ENCODE measurements at places on chromosomes 2 and 18.
A peak's percentile ranks its signal among the peaks of the same experiment; 100 is the strongest.

- no peak for DNase-seq
Observed at GRCh38 chr18:55018602-55019001, 59.3 kb upstream of the CCDC68 start.

- no peak for DNase-seq
Observed at GRCh38 chr2:109168086-109168485, 39.1 kb downstream of the SH3RF3 start.

- DNase-seq: no peak
Observed at GRCh38 chr18:12786669-12787068, 83.8 kb downstream of the PSMG2 start.

DNA sequence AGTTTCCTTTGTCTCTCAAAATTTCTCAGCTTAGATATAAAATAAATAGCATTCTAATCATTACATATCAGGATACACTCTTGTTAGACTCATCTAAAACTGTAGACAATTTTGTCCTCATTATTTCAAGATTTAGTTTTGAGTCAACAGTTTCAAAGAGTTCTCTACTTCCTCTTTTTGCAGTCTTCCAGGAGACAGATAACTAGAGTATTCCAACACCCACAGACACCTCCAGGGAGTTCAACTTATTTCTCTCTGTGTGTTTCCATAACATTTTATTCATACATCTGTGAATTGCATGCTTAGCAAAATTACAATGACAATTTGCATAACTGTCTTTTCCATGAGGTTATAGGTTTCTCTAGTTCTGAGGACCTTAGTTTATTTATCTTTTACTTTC, 166.6 kb upstream of the HNMT start:
- DNase-seq: no peak

GRCh38 chr2:3427272-3427671, 47.8 kb downstream of the TRAPPC12 start:
- no peak for DNase-seq

DNA sequence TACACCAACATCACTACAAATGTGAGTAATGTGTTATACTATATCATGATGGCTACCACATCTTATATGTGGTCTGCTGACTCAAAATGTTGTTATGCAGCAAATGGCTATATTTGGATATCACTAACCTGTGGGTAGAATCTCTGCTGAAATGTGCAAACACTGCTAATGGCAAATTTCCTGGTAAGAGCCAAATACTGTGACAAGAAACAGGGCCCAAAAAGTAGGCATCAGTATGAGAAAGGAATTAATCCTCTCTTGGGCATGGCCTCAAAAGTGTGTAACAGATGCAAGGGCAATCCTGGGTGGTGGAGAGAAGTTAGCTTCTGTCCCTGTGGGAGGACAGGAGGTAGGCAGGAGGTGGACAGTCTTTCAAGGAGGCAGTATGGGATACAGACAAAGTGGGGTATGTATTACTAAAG, 13.3 kb downstream of the ATF2 start:
- peak; percentile 3 for DNase-seq

- no peak for DNase-seq
Observed at GRCh38 chr2:150911766-150912280, 349.8 kb downstream of the RBM43 start.

DNA sequence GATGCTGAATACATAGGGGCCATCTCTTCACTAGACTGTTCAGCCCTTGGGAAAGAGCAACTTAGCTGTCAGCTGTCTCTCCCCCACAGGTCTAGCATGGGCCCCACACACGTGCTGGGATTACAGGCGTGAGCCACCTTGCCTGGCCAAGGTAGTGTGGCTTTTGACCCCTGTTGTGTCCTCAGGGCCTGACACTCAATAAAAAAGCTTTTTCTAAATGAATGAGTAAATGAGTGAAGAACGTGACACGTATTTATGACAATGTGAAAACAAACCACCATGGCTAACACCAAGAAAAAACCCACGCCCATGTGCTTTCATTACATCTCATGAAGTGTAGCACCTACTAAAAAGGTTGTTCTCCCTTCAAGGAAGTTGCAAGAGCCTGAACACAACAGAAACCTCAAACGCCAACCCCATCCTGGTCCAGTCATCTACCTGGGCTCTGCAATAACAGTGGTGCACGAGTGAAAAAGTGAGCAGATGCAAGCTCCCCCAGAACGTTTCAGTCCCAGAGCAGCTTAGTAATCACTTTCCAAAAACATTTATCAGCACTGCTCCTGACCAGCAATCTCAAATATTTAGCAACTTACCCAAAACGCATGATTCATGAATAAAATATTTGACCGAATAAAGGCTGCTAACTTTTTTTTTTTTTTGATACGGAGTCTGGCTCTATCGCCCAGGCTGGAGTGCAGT, 3.4 kb downstream of the WDFY1 start:
- DNase-seq: no peak

- DNase-seq: no peak
Observed at GRCh38 chr2:74843433-74843832, 9.5 kb downstream of the HK2 start.

DNA sequence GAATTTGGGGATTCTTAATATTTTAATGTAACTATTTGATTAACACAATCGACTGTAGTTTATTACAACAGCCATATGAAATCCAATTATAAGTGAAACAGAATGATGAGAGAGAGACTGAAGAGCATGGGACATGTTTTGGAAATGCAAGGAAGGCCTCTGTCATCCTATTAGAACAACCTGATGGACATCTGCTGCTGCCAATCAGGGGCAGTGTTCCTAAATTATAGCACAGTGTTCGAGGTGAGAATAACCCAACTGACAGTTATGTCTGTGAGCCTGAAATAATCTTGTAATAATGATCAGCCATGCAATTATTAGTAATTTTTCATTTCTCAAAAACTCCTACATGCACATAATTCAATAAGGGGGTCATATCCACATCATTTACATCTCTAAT, 73.6 kb downstream of the CCDC141 start:
- no peak for DNase-seq

GRCh38 chr2:187424146-187424545, 23.9 kb downstream of the CALCRL start:
- no peak for DNase-seq

DNA sequence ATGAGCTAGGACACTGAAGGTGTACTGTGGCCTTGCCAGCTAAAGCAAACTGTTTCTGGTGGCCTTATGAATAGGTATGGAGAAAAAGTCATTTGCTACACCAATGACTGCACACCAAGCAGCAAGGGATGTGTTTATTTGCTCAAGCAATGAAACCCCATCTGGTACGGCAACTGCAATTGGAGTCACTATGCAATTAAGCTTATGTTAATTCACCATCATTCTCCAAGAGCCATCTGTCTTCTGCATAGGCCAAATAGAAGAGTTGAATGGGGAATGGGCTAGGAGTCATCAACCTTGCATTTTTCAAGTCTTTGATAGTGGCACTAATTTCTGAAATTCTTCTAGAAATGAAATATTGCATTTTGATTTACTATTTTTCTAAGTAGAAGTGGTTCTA, 372.0 kb downstream of the KCNJ3 start:
- DNase-seq: no peak

DNA sequence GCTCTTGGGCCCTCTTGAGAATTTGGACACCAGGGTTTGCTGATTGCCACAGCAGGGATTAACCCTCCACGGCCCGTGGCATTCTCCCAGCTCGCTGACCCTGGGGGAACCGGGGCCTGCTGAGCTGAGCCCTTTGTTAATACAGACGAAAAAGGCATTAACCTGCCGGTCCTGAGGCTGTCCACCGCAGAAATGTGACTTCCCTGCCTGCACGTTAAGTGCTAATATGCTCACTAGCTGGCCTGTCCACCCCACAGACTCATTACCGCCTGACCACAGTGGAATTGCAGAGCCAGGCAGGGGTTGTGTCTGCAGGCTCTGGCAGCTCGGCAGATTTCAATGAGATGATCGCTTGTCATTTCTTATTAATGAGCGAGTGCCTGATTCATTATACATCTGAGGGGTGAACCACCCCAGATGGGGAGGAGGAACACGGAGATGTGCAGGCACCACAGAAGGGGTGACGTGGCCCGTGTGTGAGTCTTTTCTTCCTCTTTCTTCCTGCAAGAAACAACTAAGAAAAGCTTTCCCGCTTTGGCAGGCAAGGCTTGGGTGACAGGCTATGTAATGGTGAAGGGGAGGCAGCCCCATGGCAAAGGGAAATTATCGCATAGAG, 126.0 kb downstream of the GLI2 start:
- no peak for DNase-seq

DNA sequence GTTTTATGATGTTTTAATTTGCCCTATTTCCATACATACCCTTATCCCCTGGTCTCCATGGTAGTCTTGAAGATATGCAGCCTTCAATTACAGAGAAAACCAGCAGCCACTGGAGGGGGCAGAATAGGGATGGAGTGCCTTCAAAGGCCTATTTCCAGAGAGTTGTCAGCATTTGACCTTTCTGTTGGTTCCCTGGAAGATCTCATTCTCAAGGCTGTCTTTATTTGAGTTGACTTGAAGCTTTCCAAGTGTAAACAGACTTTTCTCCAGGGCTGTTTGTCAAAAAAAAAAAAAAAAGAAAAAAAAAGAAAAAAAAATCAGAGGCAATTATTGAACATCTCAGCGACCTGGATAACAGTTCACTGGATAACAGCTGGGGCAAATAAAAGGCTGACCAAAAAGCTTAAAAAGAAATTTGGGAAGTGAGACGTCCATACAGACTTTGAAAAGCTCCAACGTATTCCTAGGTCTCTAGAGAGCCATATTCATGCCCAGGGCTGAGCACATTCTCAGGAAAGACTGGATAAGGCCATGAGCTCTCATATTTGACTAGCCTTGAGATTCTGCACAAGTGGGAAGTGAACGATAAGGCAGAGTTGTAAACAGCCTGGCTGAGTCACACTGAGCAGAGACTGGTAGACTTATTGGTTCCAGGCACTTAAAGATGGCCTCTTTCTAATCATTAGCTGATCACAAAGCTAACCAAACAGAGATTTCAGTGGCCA, 126.6 kb downstream of the VAPA start:
- DNase-seq: no peak

GRCh38 chr2:171319164-171319810, 114.5 kb downstream of the METTL8 start:
- DNase-seq: no peak

- no peak for DNase-seq
Observed at GRCh38 chr18:7415081-7415894, 151.8 kb upstream of the PTPRM start.

DNA sequence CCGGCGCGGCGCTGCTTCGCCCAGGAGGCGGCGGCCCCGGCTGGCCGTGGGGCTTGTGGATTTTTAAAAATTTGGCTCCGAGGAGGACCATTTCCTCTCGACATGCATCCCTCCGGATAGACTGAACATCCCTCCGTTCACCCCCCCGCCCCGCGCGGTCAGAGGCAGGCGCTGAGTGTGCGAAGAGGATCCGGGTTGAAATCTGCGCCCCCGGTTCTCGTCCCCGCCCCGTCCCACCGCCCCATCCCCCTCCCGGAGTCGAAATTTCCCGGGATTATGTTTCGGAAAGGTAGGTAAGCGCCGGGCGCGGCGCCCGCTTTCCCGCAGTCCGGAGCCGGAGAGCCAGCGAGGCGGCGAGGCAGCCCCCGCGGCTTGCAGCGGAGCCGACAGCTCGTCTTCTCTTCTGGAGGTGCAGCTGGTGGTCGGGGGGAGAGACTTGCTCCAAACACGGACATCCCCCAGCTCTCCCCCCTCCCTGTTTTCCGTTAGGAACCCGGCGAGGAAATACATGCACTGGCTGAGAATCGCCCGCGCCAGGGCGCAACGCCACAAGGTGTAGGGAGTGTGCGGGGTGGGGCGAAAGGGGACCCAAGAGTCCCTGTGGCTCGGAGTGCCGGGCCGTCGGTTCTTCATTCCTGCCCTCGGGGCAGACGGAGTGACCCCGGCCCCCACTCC, at the start of gene PRKCE:
PRKCE (plus strand) TSS at position 261 of the 675 bp plus-strand sequence.
- DNase-seq: no peak

- DNase-seq: no peak
Observed at GRCh38 chr2:195364015-195364965, 292.7 kb upstream of the SLC39A10 start.

DNA sequence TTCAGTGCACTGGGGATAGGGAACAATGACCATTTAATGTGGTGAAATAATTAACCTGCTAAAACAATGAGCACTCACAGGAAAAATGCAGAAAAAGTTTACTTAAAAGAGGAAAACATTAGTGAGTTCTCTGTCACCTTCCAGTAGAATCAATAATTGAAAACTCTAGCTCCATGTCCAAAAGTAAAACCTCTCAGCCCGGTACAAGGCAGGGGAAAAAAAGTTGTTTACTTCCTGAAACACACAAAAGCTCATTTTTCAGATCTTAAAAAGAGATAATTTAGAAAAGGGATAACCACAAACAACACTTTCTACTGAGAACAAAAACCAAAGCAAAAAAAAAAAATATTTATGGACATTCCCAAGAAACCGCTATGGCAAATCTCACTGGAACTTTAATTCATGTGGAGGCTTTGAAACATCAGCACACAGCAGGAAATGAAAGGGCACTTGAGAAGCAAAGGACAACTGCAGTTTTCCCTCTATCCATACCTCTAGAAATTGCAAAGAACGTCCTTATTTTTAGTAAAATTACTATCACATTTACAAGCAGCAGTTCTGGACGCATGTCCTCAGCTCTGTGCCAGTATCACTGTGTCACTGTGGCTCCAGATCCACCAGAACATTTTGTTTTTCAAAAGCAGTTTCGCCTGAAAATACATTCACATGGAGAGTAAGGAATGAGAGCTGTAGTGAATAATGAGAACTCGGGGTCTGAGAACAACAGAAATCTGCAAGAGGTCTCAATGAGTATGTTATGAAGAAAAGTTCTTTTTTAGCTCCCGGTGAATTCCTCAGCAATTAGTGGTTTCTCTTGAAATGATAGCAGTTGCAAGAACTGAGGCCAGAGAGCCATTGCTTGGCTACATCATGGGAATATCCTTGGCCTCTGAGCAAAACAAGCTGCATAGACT, 44.7 kb upstream of the DNAH7 start:
- no peak for DNase-seq

- peak; percentile 6 for DNase-seq
Observed at GRCh38 chr18:36947820-36948348, 119.0 kb downstream of the KIAA1328 start.

GRCh38 chr2:200319548-200320337, 13.2 kb downstream of the SPATS2L start:
- no peak for DNase-seq

DNA sequence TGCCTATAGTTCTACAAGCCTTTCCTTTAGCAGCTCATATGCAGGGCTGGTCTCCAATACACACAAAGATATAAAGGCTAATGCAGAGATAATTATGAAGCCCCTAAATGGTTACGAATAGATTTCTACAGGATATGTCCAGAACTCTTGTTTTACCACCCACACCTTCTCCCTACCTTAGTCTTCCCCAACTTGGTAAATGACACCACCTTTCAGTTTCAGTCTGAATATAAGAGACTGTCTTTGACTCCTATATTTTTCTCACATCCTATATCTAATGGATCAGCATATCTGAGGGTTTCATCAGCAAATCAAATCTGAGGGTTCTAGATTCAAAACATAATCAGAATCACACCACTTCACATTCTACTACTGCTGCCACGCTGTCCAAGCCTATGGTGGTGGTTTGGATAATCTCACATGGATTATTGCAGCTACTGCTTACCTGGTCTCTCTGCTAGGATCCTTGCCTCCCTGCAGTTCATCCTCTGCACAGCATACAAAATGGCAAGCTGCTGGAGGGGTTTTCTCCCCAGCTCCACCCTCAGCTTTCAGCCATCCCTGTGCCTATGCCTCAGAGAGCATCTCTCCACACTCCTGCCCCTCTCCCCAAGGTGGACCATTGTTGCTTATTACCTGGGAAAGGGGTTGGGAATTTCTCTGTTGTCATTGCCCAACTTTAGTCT, 178.0 kb upstream of the SPOPL start:
- no peak for DNase-seq

GRCh38 chr2:2653231-2653630, 322.2 kb upstream of the MYT1L start:
- no peak for DNase-seq

GRCh38 chr2:176467595-176467994, 198.4 kb downstream of the MTX2 start:
- DNase-seq: no peak
